ENCODE measurements at places on chromosomes 1 and 21.

DNA sequence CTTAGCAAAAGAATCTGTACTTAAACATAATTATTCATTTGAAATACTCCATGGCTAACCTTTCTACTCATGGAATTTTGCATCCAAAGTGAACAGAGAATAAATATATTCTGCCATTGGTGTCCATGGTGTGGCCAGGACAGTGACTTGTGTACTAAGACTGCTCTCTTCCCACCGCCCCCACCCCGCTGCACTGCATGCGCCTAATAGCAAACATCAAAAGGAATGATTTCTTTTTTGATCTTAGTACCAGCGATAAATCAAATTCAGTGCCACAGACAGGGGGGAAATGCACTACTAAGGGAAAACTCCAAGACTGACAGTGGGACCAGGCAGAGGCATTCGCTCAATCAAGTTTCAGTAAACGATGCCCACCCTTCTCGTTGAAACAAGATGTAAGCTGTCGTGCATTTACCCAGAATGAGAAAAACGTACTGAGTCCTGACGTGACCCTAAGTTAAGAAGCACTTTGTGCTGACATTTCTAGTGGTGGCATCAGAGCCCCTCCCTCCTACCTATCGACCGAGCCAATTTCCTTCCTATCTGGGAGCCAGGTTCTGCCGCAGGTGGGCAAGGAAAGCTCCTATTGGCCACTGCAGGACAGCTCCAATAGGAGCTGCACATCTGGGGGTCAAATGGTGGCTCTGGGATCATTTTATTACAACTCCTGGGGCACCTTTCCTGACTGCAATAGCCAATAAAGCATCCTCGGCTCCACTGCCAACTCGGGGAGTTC lies 12.5 kb downstream of the ESRRG start:
- no peak for DNase-seq

GRCh38 chr1:11708554-11709350 lies 17.2 kb downstream of the DRAXIN start:
- peak; percentile 7 for DNase-seq

GRCh38 chr1:230231774-230232145 lies 164.7 kb downstream of the GALNT2 start:
- DNase-seq: no peak

- DNase-seq: no peak
Measured at GRCh38 chr1:189538271-189538670, 939.4 kb downstream of the BRINP3 start.

GRCh38 chr1:179310291-179310690 lies 16.7 kb downstream of the SOAT1 start:
- DNase-seq: no peak

GRCh38 chr1:236336084-236336483 lies 54.3 kb upstream of the ERO1B start:
- no peak for DNase-seq

Data from MV-4-11 (cell line).